ENCODE measurements at places on chromosomes 13 and 19.
A peak's percentile ranks its signal among the peaks of the same experiment; 100 is the strongest.

GRCh38 chr13:111853721-111854120 lies 213.2 kb upstream of the SOX1 start:
- DNase-seq = peak; percentile 81

GRCh38 chr13:63983366-63983765 lies 2567.7 kb upstream of the PCDH20 start:
- no peak for DNase-seq

GRCh38 chr13:33817513-33817900 lies 442 bp upstream of the RFC3 start:
- no peak for DNase-seq

GRCh38 chr13:79722885-79723445 lies 242.0 kb downstream of the NDFIP2 start:
- DNase-seq = no peak

- no peak for DNase-seq
Observed at GRCh38 chr13:45184693-45185092, 16.2 kb downstream of the KCTD4 start.

DNA sequence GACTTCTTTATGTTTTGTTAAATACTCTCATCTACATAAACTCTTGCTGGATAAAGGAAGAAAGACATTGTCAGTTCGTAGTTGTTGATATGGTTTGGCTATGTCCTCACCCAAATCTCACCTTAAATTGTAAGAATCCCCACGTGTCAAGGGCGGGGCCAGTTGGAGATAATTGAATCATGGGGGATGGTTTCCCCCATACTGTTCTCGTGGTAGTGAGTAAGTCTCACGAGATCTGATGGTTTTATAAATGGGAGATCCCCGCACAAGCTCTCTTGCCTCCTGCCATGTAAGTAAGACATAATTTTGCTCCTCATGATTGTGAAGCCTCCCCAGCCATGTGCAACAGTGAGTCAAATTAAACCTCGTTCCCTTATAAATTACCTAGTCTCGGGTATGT lies 3.6 kb downstream of the ADGRE1 start:
- DNase-seq = no peak

DNA sequence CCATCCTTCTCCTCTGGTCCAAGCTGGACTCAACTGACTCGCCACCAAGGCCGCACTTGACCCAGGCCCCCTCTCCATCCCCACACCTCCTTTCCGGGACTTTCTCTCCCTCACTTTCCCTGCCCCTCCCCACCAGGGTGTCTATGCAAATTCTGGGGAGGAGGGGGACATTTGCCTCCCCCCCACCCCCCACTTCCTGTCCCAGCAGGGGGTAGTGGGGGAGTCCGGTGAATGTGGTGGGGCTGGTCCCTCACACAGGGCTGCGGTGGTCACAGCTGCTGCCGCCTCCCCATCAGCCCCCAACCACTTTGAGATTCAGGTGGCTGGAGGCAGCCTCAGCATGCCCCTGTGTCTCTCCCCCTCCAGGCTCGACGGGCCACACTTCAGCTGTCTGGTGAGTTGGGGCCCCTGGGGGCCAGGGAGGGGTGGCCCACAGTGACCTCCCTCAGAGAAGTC lies 870 bp downstream of the SPIB start:
- DNase-seq = no peak

GRCh38 chr13:75838366-75839005 lies 202.4 kb downstream of the LMO7 start:
- no peak for DNase-seq

DNA sequence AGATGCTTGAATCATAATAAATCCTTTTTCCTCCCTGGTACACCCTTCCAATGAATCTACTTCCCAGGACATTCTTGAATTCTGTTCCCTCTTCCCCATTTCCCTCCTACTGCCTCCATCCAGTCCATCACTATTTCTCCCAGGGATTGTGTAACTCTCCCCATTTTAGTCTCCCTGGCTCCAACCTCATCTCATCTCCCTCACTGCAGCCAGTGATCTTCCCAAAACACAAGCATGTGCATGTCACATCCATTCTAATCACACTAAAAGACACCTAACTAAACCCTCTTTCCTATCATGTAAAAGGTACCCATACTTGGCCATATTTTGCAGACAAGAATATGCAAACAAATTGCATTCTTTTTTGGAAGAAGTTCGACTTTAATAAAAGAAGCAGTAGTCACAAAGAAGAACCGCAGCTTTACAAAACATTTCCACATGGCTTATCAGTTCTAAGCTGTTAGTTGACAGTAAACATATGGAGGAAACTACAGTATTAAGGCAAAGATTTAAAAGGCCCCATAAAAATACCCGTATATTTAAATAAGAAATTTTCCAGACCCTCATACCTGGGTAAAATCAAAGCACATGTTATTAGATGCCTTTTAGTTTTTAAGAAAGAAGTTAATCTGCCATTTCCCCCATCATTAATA lies 111.0 kb downstream of the KCTD12 start:
- no peak for DNase-seq

GRCh38 chr19:45141203-45141900 lies 19.4 kb downstream of the NKPD1 start:
- no peak for DNase-seq

GRCh38 chr19:45884682-45885555 lies 1.0 kb downstream of the IRF2BP1 start:
- peak; percentile 28 for DNase-seq
